Breast epithelium (tissue), 4 donors: ENCODE measurements at places on chromosomes 3 and 15. TPM values are rescaled to one million over a fixed set of nuclear protein-coding genes. Genes with fewer than 3 reads are reported as not detected.

CYP1A2 gene
- total RNA-seq: not detected

FSIP1 gene
- total RNA-seq: 16.2 TPM

DNA sequence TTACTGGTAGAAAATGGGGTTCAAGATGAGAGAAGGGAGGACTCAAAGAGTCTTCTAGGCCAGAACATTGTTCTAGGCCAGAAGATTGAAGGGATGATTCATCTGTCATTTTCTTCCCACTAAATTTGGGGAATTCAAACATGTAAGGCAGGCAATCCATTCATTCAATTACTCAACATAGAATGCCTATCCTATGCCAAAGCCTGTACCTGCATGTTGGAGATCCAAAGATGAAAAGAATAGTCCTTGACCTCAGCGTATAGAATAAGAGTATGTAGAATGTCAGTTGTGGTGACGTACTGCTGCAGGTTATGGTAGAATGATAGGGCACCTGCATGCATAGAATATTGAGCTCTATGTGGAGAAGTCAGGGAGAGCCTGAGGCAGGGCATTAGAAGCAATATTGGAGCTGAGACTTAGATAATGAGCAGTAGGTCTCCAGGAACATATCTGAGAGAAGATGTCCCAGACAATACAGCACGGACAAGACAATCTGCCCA is 49.7 kb downstream of the STAC start:
- no peak for DNase-seq
- H3K36me3 ChIP-seq: no peaks in the 10 kb centered on the region
- no peak overlapping the region for H3K4me3 ChIP-seq
- H3K27ac ChIP-seq: no peak overlapping the region

- H3K27me3 ChIP-seq: no peaks in the 10 kb centered on the region
- H3K36me3 ChIP-seq: no peaks in the 10 kb centered on the region
- no peak for DNase-seq
- no peak overlapping the region for H3K4me3 ChIP-seq
- H3K4me1 ChIP-seq: peaks cover 22% of the 10 kb centered on the region
Observed at GRCh38 chr3:57009802-57010201, 50.7 kb upstream of the SPATA12 start.

AQR gene
- 51.4 TPM for total RNA-seq

- H3K4me1 ChIP-seq: no peaks in the 10 kb centered on the region
- H3K27ac ChIP-seq: no peak overlapping the region
- H3K36me3 ChIP-seq: no peaks in the 10 kb centered on the region
- H3K4me3 ChIP-seq: no peak overlapping the region
Observed at GRCh38 chr15:77628010-77628409, 4.7 kb downstream of the LINGO1 start.

TTLL13 gene
- total RNA-seq: not detected

GRCh38 chr15:45660231-45660979 is 25.6 kb downstream of the SQOR start:
- no peaks in the 10 kb centered on the region for H3K36me3 ChIP-seq
- peak; percentile 68 for DNase-seq

- no peaks in the 10 kb centered on the region for H3K27me3 ChIP-seq
- no peaks in the 10 kb centered on the region for H3K4me1 ChIP-seq
- H3K36me3 ChIP-seq: no peaks in the 10 kb centered on the region
- H3K27ac ChIP-seq: no peak overlapping the region
- no peak for DNase-seq
Observed at GRCh38 chr15:52960283-52960682, 170.1 kb upstream of the ONECUT1 start.

SNAP23 gene
- total RNA-seq: 75.8 TPM

GRCh38 chr3:52029053-52029452 is 27.3 kb downstream of the DUSP7 start:
- H3K4me3 ChIP-seq: no peak overlapping the region
- no peaks in the 10 kb centered on the region for H3K4me1 ChIP-seq
- H3K27me3 ChIP-seq: no peaks in the 10 kb centered on the region
- no peak for DNase-seq
- H3K27ac ChIP-seq: no peak overlapping the region
- no peaks in the 10 kb centered on the region for H3K36me3 ChIP-seq

ACKR2 gene
- total RNA-seq: 15.8 TPM

KBTBD13 gene
- total RNA-seq: 0.15 TPM

PRKAR2A gene
- 27.2 TPM for total RNA-seq

C2CD4A gene
- not detected for total RNA-seq

DNA sequence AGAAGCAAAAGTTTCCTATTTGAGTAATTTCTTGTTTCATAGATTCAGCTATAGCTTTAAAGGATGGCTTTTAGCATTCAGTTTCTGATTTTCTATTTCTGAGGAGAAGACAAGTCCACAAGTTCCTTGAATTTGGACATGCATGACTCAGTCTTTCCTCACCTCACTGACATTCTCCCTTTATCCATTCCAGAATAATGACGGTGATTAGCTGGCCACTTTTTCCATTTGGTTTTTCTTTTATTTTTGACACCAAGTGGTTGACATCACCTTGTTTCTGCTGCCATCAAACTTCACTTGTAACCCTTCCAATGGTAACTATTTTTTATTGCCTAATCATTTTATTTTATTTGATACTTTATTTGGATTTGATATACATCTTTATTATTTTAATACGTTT is 404.4 kb upstream of the KCNMB2 start:
- H3K4me3 ChIP-seq: no peak overlapping the region
- no peaks in the 10 kb centered on the region for H3K36me3 ChIP-seq
- no peak for DNase-seq
- no peaks in the 10 kb centered on the region for H3K4me1 ChIP-seq
- H3K27me3 ChIP-seq: no peaks in the 10 kb centered on the region
- H3K27ac ChIP-seq: no peak overlapping the region

DNA sequence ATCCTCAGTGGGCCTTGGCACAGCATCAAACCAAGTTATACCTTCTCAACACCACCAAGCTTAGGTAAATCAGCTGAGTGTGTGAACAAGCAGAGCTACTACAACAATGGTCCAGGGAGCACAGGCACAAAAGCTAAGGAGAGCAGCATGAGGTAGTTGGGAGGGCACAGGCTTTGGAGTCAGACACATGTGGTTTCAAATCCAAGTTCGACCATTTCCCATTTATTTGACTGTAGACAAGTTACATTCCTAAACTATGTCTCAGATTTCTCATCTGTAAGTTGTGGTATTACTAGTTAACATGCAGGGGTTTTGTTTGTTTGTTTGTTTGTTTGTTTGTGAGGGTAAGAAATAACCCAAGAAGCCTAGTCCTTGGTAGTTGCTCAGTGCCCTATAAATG is 46.9 kb downstream of the MLH1 start:
- H3K4me3 ChIP-seq: no peak overlapping the region
- DNase-seq: no peak
- H3K36me3 ChIP-seq: peaks cover 6% of the 10 kb centered on the region
- H3K27ac ChIP-seq: no peak overlapping the region
- H3K4me1 ChIP-seq: no peaks in the 10 kb centered on the region

DPH6 gene
- 25.2 TPM for total RNA-seq

SRGAP3 gene
- 21.5 TPM for total RNA-seq

GRCh38 chr15:66931768-66932633 is 133.4 kb upstream of the SMAD3 start:
- H3K27ac ChIP-seq: peak overlapping the region; percentile 38
- H3K4me3 ChIP-seq: no peak overlapping the region
- no peaks in the 10 kb centered on the region for H3K4me1 ChIP-seq
- H3K27me3 ChIP-seq: no peaks in the 10 kb centered on the region
- H3K36me3 ChIP-seq: no peaks in the 10 kb centered on the region

DNA sequence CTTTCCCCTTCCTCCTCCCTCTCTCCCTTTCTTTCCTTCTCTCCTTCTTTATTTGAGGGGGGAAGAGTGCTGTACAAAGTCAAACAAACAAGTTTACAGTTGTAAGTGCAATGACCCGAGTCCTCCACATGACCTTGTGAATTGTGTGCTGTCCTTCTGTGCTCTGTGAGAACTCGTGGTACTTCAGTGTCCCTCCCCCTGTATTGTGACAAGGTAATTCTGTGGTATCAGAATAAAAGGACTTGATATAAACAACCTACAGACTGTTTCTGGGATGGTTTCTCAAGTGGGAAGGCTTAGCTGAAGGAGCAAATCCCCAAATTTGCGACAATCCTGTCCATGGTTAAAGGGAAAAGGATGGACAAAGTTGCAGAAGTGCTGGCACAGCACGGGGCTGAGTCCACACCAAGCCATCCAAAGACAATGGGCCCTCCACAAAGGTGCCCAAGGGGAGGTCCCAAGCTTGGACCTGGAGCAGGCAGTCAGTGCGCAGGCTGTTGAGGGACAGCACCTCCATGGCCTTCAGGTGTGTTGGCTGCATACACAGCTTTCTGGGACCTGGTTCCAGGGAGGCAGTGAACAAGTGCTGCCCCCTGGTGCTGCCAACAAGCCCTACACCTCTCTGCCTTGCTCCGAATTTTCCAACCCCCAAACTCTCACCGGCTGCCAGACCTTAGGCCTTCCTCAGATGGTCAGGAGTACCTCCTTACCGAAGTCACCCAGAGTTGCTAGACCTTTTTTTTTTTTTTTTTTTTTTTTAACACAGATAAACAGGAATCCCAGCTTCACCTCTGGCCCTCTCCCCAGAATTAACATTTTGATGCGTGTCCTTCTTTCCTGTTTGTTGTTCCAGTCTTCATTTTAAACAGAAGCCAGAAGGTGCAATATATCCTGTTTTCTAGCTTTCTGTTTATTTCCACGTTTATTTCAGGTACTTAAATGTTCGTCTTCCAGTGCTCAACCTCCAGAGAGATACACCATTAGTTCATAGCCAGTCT is 2.6 kb upstream of the APEH start:
- H3K27me3 ChIP-seq: no peaks in the 10 kb centered on the region
- no peak overlapping the region for H3K27ac ChIP-seq
- H3K36me3 ChIP-seq: no peaks in the 10 kb centered on the region
- H3K4me1 ChIP-seq: peaks cover 6% of the 10 kb centered on the region

DNA sequence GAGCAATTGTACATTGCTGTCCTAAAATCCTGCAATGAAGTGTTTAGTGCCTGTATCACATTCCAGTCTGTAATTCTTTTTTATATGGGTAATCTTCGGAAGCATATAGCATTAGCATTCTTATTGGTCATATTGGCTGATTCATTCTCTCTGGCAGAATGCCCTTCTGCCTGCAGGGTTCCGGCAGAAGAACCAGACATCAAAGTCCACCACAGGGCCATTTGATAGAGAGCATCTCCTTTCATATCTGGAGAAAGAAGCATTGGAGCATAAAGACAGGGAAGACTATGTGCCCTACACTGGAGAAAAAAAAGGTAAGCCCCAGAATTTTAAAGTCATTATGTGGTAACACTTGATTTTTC is 39.6 kb downstream of the TMOD3 start:
- no peak overlapping the region for H3K4me3 ChIP-seq
- no peaks in the 10 kb centered on the region for H3K36me3 ChIP-seq
- H3K4me1 ChIP-seq: no peaks in the 10 kb centered on the region

GRCh38 chr3:23888617-23889228 is 28.1 kb downstream of the NKIRAS1 start:
- no peaks in the 10 kb centered on the region for H3K4me1 ChIP-seq
- no peak for DNase-seq
- no peaks in the 10 kb centered on the region for H3K36me3 ChIP-seq
- H3K27me3 ChIP-seq: no peaks in the 10 kb centered on the region
- H3K27ac ChIP-seq: peak overlapping the region; percentile 43
- H3K4me3 ChIP-seq: no peak overlapping the region

SCAANT1 gene
- total RNA-seq: not detected

CCDC39 gene
- 0.32 TPM for total RNA-seq

DNA sequence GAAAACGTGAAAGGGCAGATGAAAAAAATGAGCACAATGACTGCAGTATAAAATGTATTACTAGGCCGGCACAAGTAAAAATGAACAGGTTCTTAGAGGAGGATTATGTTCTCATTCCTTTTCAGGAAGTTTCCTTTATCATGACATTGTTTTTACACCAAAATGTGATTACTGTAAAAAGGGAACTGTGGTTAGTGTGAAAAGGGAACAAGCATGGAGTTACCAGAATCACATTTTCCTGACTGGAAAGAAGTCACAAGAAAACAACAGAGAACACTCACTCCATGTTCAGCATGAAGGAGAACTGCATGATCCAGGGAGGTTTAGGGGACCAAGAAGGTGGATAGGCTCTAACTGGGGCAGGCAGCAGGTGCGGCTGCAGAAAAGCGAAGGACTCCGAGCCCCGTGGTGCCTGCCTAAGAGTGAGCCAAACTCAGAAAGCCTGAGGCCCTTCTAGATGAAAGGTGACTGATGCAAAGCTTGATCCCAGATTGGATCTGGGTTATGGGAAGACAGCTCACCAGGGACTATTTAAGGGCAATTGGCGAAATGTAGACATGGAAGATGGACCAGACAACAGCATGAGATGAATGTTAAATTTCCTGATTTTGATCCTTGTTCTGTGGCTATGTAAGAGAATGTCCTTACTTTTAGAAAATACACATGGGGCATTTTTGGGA is 77.3 kb downstream of the CCR1 start:
- no peaks in the 10 kb centered on the region for H3K36me3 ChIP-seq
- no peaks in the 10 kb centered on the region for H3K4me1 ChIP-seq
- no peak overlapping the region for H3K27ac ChIP-seq

VILL gene
- total RNA-seq: 17.4 TPM

PLXNB1 gene
- total RNA-seq: 182 TPM

GCNT3 gene
- total RNA-seq: not detected

PRSS50 gene
- total RNA-seq: 2.9 TPM

DNA sequence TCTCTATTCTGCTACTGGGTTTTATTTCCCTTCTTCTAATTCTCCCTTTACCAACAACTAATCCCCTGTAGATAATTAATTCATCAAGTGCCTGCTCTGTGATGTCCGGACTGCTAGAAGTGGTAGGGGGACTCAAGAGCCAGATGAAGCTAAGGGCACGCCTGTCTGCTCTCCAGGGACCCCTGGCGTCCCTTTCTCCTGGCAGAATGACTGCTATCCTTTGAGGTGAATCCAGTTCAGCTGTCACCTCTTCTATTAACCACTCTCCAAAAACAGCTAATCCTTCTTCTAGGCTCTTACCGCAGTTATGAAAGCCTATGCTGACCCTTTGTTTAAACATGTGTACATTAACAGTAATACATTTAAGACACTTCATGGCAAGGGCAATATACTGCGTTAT is 1.4 kb upstream of the CHRNA7 start:
- no peaks in the 10 kb centered on the region for H3K36me3 ChIP-seq
- DNase-seq: no peak
- H3K27me3 ChIP-seq: no peaks in the 10 kb centered on the region
- H3K4me1 ChIP-seq: no peaks in the 10 kb centered on the region

SERPINI1 gene
- 10.8 TPM for total RNA-seq

SH2D7 gene
- not detected for total RNA-seq

CACNA1D gene
- total RNA-seq: 0.96 TPM

DNA sequence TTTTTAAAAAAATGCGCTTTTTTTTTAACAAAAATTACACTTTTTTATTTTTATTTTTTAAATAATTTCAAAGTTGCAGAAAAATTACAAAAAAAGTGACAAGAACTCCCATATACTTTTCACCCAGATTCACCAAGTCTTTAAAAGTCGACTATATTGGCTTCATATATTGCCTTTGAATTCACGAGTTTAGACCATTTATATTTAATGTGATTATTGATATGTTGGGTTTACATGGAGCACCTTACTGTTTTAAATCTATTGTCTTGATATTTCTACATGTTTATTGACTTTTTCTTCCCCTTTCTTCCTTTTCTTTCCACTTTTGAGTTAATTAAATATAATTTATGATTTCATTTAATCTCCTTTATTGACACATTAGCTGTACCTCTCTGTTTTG is 127.2 kb downstream of the OPA1 start:
- no peaks in the 10 kb centered on the region for H3K27me3 ChIP-seq
- no peaks in the 10 kb centered on the region for H3K36me3 ChIP-seq
- no peak for DNase-seq
- no peaks in the 10 kb centered on the region for H3K4me1 ChIP-seq

CPA3 gene
- total RNA-seq: 5.6 TPM

- no peak overlapping the region for H3K4me3 ChIP-seq
- no peak for DNase-seq
- no peaks in the 10 kb centered on the region for H3K36me3 ChIP-seq
- H3K27me3 ChIP-seq: no peaks in the 10 kb centered on the region
Observed at GRCh38 chr3:4749567-4750002, 229.7 kb upstream of the BHLHE40 start.

CCR5 gene
- total RNA-seq: 0.73 TPM
